AG04450 (cell line): ENCODE measurements at places on chromosomes 1 and 21. TPM values are rescaled to one million over a fixed set of nuclear protein-coding genes. Genes with fewer than 3 reads are reported as not detected.

DNA sequence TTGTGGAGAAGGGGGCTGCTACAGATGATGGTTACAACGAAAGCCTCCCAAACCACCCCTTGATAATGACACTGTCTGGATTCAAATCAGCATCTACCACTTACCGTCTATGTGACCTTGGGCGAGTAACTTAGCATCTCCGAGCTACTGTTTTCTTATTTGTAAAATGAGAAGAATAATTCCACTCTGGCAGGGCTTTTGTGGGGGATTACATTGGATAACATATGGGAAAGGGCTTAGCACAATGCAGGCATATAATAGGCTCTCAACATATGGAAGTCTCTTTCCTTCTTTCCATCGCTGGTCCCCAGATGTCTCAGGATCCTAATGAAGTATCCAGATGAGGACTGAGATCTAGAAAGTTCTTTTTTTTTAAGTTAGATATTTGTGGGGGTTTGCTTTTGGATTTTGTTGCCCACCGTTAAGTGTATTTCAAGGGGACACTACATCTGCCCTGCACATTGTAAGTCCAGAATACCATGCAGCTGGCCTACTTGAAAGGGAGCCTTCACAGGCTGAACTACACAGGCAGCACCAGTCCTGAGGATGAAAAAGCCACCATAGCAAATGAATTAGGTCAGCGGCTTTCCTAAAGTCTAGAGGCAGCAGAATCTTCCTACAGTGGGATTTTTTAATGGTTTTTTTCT lies 172.2 kb upstream of the IRF2BP2 start:
- DNase-seq = no peak

MSH4 gene
- 0.04 TPM in 2 replicates for polyA plus RNA-seq

DNA sequence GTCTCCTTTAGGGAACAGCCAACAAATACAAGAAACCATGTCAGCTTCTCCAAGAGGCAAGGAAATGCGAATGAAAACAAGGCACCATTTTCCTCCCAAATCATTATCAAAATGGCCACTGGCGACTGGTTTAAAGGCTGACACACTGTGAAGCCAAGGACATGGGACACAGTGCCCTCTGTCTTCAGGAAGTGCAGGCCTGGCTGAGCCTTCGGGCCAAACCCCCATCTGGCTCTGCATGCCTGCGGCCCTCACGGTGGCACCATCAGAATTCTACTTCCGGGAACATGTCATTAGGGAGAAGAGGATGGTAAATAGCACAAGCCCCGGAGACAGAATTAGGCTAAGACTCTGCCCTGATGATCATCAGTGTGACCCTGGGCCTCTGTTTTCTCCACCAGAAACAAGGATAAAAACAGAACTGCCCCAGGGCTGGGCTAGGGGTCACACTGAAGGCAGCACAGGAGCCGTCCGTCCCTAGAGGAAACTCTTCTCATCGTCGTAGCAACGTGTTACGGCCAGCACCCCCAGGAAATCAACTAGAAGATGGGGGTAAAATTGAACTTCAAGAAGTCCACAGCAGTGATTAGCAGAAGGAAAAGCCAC lies 103.5 kb downstream of the NPHP4 start:
- no peak for DNase-seq

DNA sequence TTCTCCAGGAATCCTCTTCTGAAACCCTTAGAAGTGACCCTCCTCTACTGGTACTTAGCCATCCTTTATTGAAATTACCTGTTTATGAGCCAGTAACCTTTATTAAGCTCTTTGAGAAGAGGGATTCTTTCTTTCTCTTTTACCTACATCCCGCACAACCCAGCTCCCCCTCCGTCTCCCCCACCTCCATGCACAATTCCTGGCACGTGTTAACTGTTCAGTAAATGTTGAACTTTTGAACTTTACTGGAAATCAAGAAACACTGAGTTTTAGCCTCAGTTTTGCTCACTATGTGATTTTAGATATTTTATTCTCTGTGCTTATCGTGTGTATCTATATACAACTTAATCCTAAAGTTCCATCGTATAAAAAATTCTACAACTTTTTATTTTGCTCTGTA lies 1.8 kb downstream of the TMED5 start:
- no peak for DNase-seq

DNA sequence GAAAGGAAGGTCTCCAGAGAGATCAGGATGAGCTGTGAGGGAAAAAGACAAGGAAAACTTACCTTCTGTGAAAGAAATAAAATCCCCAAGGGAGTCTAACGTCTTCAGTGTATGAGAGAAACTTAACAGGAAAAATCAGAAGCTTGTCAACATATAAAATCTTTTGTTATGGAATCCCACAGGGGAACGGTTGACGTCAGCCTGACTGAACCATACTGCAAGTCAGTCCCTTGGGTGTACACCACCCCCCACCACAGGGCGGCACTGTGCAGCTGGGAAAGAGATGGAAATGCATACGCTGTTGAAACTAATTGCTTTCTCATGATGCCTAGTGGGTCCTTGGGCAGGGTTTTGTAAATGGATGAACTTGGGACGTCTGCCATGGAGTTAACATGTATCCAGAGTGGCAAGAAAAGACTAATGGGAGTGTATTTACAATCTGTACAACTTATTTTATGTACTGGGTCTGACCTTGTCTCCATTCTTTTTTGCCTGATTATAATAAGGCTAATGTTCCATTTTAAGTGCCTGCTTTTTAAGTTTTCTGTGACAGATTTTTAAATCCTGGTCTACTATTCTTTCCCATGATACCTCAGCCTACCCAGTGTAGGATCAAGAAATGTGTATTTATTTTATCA lies 22.7 kb downstream of the UTP25 start:
- no peak for DNase-seq

- no peak for DNase-seq
These were observed 13.7 kb downstream of the PTGFRN start for GRCh38 chr1:116923421-116923820.

- no peak for DNase-seq
These were observed 626 bp downstream of the DYRK3 start for GRCh38 chr1:206635978-206636345.

DNA sequence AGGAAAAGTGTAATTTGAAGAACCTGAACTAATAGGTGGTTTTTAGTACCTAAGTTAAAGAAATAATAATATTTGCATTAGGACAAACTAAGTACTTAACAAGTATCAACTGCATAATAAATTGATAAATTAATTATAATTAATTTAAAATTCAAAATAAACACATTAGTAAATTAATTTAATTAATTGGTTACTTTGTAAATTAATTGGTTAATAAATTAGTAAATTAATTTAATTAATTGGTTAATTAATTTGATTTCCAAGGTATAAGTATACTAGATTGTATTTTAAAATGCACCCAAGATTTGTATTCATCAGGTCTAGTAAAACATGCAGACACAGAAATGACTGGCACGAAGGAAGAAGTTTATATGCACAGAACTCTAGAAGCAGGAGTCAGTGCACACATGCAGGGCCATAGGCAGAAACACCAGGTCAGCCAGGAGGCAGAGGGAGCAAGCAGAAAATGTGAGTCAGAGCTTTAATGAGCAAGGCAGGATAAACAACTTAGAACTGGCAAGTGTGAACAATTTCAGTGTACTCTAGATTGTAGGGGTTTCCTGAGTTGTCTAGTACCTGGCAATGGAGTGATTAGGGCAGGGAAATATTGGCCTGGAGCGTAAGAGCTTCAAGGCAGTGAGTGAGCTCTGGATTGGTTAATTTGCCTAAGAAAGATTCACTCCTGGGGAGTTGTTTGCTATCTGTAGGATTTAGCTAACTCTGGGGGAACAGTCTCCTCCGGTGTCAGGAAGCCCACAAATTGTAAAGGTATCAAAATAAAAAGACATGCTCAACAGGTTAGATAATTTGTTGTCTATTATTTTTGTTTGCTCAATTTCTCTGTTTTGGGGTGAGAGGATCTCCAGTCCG lies 665.7 kb downstream of the MRPL39 start:
- no peak for DNase-seq

DNA sequence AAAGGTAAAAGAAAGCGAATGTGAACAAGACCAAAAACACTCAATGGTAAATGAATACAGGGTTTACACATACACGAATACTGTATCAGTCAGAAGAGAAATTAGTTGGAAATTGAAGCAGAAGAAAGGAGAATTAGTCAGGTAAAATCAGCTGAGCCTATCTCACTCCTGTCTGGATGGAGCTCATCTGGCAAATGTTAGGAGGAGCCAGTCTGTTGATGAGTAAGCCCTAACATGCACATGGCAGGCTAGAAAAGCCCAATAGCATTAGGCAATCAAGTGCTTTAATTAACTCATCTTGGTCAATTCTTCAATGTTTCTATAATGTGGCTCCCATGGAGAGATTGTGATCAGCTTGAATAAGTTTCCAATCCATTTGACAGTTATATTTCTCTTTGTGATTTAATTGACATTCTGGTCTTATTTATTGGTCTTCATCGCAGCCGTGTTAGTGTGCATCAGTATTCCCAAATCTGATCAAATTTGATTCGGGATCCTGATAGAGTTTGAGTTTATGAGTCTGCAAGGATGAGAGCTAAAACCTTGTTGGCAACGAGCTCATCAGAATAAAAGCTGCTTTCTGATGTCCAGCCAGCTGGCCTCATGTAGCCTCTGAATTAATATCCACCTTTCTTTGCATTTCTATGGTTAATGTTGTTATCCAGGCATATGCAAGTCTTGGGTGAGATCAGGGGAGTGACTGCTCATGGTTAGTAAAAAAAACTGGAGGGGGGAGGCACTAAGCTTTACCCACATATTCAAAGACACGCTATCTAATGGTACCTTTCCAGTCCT lies 22.1 kb upstream of the KCNA10 start:
- DNase-seq = no peak

DNA sequence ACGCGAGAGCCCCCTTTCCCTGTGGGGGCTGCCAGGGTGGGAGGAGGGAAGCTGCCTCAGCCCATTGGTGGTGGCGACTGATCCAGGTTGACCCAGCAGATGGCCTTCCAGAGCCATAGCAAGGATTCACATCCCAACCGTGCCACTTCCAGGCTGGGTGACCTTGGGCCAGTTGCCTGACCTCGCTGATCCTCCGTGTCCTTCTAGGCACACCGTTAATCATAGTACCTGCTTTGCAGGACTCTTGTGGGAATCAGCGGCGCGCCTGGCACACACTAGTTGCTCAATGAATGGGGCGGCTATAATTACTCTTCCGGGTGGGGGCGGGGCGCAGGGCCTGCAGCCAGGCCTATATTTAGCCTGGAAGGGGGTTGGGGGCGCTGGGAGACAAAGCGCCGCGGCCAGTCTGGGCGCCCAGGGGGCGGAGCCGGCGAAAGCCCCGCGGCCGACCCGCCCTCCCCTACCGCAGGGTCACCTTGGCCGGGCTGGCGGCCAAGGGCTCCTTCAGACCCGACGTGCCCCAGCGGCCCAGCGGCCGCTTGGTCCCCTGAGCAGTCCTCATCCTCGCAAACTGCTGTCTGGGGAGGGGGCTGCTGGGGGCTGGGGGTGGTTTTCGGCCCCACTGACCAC lies 5.1 kb downstream of the HSPB7 start:
- no peak for DNase-seq

DNAI4 gene
- 2.1 and 2.2 TPM in 2 replicates for polyA plus RNA-seq
